Hematopoietic multipotent progenitor cell treated with erythropoietin and hydrocortisone succinate and interleukin-3 and kit ligand, for 8 days (in vitro differentiated cells): ENCODE measurements at places on chromosomes 7 and 10.

GRCh38 chr10:13917791-13918190 is 331.0 kb downstream of the PRPF18 start:
- no peak for DNase-seq

DNA sequence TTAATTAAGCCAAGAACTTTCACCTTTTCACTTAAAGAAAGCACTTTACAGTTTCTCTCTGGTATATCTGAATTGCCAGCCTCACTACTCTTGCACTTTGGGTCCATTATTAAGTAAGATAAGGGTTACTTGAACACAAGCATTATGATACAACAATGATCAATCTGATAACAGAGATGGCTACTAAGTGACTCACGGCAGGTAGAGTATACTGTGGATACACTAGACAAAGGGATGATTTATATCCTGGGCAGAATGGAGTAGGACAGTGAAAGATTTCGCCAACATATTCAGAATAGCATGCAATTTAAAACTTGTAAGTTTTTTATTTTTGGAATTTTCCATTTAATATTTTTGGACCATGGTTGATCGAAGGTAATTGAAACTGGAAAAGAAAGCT is 34.3 kb upstream of the ITGB8 start:
- DNase-seq = no peak

- no peak for DNase-seq
Observed at GRCh38 chr7:36911788-36912187, 187.5 kb upstream of the AOAH start.

- no peak for DNase-seq
Observed at GRCh38 chr10:26650406-26650805, 47.1 kb upstream of the PDSS1 start.
